ENCODE measurements at places on chromosomes 6 and 20.

DNA sequence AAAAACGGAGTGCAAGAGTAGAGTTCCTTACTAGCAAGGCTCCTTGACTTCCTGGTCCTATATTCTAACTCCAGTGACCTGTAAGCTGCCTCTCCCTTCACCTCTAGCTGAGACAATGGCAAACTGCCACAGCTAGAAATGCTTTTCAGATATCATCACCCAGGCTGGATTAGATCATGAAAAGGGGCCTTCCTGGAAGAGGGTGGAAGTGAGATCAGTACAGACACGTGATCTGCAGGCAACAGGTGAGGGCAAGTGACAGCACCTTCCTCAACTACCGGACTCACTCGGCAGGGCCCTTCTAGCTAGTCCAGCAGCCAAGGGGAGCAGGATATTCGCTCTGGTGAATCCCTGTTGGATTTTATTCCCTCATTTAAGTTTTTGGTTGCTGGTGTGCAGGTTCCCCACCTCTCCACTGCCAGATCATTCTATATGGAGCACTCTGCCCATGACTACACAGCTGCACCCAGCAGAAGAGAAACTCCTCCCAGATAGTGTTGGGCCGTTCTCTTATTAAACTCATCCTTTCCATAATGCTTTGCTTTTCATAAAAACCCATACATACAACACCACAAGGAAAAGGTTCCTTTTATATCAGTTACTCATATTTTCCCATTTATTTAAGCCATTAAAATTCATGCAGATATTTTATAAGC is 26.4 kb upstream of the FAM83C start:
- no peak for DNase-seq

- no peak for DNase-seq
These were observed 122.4 kb downstream of the MAP3K7 start for GRCh38 chr6:90464507-90464906.

DNA sequence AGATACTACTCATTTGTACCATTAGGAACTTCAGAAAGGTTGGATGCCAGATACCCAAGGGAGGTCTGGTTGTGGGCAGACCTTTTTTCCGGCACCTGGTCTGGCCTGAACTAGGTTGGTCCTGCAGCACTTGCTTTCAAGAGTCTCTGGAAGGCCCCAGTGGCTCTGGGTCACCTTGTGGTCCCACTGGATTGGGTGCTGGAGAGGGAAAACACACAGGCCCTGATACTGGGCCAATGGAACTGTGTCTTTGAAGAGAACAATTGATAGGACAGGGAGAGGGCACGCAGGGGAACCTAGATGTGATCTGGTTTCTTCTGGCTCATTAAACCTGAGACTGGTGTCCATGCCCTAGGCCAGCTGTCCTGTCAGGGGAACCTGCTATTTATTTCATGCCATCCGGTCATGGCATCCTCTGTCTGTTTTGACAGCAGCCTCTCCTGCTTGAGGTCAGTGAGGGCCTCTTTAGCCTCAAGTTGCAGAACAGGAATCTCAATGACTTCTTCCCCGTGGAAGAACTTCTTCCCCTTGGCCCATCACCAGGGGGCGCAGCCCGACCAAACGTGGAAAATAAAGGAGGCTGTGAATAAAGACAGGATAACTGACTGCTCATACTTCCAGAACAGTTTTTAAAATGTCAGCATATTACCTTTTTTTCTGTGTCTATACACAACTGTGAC is 25.0 kb downstream of the TAF8 start:
- peak; percentile 54 for DNase-seq

GRCh38 chr6:129276986-129277385 is 394.0 kb downstream of the LAMA2 start:
- DNase-seq, result no peak

- no peak for DNase-seq
These were observed 456.3 kb downstream of the MAFB start for GRCh38 chr20:40232756-40233155.

DNA sequence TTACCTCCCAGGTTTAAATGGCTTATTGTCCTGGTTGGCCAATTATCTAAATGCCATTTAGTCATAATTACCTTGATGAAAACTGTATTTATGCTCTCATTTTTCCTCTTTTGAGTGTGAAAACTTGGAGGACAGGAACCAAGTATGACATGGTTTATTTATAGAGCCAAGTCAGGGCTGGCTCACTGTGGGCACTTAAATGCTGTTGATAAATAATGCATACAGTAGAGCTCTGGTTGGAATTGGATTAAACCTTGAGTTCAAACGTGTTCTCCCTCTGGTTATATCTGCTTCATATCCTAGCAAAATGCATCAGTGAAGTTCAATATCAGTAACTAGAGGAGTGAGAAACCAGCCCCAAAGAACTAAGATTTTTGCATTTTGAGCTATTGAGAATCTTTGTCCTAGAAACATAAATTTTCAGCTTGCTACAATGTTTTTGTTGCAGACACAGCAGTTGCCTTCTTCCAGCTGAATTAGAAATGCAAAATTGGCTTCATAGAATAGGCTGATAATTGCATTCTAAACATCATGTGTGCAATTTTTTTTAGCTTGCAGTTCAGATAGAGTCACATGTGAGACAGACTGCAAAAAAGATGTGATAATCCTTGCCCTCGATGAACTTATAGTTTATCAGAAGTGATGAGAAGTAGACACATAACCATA is 255.8 kb downstream of the BTBD3 start:
- DNase-seq, result no peak

- DNase-seq, result peak; percentile 38
These were observed 1.3 kb downstream of the OVOL2 start for GRCh38 chr20:18056174-18057100.

DNA sequence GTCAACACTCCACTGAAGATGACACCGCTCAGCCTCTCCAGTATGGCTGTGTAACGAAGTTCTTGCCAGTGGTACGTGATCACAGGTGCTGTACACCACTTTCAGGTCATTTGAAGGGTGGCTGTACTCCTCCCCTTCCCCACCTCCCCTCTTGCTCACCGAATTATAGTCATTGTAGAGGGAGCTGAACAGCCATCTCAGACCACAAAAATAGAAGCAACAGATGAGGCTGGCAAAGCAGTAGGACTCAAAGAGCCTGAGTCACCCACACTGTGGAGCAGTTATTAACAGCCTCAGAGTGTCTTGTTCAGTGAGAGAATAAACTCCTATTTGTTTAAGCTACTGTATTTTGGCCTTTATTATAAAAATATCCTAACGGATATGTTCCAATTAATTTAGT is 192.5 kb upstream of the MCHR2 start:
- DNase-seq, result no peak
